ENCODE measurements at places on chromosomes 13 and 19.
A peak's percentile ranks its signal among the peaks of the same experiment; 100 is the strongest.

DNA sequence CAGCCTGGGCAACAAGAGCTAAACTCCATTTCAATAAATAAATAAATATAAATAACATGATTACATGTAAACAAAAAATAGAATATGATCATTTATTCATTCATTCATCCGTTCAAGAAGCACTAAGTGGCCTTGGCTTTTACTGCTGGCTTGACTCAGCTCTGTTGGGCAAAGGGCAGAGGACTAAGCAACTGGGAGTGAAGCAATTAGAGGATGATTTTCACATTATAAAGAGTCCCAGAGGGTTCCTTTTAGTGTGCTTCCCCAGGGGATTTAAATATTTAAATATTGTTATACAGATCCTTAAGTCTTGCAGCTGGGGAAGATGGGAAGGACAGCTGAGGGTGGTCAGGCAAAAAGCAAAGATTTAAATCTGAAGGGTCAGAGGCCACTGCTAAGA is 34.9 kb upstream of the FLT1 start:
- DNase-seq: no peak

DNA sequence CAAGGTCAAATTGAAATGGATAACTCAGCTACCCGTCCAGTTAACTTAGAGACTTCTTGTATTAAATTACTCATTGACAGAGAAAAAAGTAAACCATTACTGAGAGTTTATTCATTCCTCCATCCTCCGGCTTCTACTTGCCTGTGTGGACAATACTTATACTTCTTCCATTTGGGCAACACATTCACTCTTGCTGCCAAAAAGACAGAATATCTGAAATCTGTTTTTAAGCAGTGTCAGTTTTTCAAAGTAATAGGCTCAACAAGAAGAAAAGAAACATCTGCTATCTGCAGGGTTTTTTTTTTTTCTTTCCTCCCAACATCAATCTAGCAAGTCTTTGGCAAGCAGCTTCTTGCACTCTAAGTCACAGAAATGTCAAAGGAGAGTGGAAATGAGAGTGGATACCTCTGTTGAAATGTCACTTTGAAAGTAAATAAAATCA is 1142.8 kb downstream of the PCDH9 start:
- DNase-seq: no peak

DNA sequence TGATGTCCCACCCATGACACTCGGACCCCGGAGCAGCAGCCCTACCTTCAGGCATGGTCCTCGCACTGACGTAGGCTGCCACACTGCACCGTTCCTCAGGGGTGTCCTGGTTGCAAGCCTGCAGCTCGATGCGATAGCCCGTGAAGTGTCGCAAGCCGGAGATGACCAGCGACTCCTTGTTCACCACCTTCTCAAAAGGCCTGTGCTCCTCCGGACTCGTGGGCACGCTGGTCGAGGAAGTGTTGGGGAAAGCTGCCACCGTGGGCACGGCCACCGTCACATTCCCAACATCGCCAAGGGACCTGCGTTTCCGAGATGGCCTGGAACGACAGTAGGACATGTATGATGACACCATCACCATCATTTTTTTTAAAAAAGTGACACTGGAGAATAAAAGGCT is 73.3 kb downstream of the ZNF557 start:
- DNase-seq: no peak

DNA sequence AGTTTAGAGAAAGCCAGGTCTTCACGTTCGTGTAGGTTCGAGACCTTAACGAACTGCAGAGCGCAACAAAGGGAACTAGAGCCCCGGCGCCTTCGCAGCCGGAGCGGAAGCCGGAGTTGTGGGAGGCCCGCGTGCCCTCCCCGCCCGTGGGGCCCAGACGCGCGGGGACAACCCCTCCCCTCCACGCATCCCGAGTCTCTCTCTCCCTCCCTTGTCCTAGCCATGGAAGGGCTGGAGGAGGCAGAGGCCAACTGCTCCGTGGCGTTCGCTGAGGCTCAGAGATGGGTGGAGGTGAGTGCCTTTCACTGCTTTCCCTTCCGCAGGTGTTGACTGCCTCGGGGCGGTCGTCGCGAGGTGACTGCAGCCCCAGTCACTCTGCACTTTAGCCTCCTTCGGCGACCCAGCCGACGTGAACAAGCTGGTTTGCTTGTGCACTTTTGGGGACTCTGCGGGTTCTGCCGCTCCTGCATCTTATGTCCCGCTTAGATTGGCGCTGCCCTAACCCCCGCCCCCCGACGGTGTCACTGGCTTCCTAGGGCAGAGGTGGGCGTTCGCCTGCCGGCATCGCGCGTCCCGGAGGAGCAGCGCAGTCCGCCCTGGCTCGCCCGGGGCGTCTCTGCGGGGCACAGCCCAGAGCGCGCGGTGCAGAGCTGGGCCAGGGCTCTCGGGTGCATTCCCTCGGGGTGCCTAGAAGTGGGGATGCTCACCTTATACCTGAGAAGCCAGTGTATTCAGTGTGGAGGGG is 478 bp downstream of the LMO7 start:
- no peak for DNase-seq

DNA sequence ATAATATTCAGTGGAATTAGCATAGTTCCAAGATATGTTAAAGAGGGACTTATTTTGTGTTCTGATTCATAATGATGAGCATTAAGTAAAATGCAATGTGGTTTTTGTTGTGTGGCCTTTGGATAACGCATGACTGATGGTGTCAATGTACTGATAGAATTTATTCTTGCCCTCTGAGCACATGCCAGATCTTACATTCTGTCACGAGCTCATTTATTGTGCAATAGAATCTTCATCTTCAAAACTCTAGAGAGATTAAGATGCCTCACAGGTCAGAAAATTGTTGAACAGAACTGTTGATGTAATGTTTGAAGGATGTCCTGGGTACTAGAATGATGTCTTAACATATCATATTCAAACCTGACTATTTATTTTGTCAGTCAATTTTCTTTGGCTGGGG is 148.0 kb upstream of the HTR2A start:
- DNase-seq: no peak

DNA sequence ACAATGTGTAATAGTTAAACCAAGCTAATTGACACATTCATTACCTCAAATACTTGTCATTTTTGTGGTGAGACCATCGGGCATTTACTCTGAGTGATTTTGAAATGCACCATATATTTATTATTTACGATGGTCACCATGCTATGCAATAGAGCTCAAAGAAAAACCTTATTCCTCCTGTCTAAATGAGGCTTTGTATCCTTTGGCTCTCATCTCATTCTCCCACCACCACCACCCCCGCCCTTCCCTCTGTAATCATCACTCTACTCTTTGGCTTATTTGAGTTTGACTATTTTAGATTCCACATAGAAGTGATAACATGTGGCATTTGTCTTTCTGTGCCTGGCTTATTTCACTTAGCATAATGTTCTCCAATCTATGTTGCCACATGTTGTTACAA is 124.9 kb downstream of the CYSLTR2 start:
- no peak for DNase-seq

DNA sequence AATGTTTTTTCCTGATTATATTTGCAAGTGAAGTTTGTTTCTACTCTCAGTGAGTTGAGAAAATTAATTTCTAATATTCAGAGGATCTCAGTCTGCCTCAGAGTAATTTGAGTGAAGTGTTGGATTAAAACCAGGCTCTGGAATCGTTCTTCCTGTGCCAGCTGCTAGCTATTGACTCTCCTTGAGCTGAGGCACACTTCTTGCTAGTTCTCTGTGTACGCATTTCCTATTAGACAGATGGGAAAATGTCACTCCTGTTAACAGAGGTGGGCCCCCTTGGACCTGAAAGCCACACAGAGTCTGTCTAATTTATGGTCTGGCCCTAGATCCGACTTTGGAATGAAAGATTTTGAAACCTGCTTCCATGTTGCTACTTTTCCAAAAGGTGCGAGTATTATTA is 107.6 kb upstream of the RNF113B start:
- DNase-seq: no peak

- peak; percentile 92 for DNase-seq
Observed at GRCh38 chr19:1249298-1249989, 1.1 kb downstream of the MIDN start.

DNA sequence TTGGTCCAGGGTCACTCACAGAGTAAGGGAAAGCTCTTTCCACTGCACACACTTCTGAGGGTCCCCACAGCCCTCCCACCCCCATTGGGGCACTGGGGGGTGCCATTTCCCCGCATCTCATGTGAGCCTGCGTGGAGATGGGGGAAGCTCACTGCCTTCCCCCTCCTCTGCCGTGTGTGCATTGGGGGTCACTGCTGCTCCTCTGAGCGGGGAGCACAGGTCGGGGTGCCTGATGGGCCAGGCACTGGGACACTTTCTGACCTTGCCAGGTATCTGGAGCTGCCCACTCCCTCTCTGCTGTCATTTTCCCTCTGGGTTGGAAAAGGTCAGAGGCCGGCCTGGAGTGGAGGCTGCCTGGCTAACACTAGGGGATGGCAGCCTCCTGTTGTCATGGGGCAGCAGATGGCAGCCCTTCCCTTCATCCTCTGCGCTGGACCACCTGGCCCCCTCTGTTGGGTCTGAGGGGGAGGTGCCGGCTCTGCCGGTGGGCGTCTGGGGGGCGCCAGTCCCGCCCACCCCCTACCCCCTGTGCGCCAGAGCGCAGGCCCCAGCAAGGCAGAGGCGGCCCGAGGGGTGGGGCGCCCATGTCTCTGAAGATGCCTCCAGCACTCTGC is 9.1 kb downstream of the SSBP4 start:
- DNase-seq: no peak

DNA sequence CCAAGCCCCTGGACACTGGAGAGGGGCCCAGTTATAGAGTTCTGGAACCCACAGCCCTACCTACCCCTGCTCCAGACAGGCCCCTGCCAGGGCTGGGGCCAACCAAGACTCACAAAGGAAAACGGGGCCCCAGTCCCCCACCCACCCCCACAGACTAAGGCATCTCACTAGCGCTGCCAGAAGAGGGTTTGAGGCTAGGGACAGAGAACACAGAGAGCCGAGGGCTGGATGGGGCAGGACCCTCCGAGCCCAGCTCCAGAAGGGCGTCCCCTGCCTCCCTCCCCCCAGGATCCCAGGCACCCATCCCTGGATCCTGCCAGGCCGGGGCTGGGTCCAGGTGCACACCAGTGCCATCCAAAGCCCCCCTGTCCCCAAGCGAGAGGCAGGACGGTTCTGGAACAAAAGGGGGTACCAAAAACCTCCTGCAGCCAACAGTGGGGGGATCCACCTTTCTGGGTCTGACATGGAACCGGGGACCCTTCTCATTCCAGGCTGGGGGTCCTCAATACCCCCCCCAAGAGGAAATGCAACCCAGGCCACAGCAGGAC is 4.4 kb upstream of the REXO1 start:
- DNase-seq: no peak

GRCh38 chr13:35926859-35927530 is 204.2 kb downstream of the DCLK1 start:
- DNase-seq: no peak

GRCh38 chr19:16470911-16471811 is 609 bp downstream of the EPS15L1 start:
- no peak for DNase-seq

DNA sequence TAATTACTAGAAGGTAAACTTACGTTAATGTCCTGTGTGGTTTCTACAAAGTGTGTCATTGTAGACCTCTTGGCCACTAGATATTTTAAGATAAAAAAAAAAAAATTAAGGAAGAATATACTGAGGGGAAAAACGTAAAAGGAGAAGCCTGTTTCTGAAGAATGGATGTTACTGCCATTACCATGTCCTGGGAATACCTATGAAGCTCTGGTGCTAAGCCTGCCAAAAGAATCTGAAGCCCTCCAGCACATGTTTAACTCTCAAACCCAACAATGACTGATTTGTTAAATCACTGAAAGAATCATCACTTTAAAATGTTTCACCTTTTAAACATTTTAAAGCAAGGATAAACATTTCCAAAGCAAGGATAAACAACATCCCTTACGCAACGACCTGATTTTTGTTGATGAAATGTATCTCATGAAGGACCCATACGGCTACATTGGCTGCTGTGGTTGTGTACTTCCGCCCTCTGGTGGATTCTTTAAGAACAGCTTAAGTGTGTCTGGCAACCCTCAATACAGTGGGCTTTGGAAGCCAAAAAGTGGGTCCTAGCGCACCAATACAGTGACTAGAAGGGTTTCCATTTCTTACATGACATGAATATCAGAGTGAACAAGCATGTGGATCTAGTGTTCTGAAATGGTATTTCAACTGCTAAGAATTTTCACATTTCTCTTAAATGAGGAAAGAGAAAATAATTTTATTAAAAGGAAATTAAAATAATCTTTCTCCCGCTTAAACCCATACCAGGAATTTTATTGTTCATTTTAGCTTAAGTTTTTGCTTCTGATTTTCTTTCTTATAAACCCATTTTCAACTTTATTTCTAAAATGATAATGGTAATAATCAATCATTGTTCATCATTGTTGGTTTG is 74.5 kb upstream of the RAP2A start:
- no peak for DNase-seq

- no peak for DNase-seq
Observed at GRCh38 chr19:17160908-17161307, 54.2 kb upstream of the USE1 start.

DNA sequence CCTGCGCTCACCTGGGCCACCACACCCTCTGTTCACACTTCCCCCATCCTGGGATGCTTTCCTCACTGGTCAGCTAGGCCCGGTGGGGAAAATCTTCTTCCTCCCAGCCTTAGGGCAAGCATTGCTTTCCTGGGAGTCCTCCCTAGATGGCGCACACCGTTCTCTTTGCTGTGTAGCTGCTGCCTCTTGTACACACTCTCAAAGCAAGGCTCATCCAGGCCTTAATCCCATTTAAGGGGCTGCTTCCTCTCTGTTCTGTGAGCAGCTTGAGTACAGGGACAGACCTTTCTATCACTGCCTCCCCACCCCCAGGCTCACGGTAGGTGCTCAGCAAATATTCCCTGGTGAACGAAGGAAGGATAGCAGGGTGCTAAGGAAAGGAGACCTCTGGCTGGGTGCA is 11.1 kb downstream of the SLC7A10 start:
- DNase-seq: no peak

GRCh38 chr13:109611912-109612691 is 174.3 kb downstream of the IRS2 start:
- DNase-seq: no peak

- no peak for DNase-seq
Observed at GRCh38 chr19:56159009-56159559, 16.7 kb upstream of the GALP start.
